NCI-H2171 treated with DMSO at 0.1 percent for 48 hours (cell line): ENCODE measurements at places on chromosomes 5 and 9.

DNA sequence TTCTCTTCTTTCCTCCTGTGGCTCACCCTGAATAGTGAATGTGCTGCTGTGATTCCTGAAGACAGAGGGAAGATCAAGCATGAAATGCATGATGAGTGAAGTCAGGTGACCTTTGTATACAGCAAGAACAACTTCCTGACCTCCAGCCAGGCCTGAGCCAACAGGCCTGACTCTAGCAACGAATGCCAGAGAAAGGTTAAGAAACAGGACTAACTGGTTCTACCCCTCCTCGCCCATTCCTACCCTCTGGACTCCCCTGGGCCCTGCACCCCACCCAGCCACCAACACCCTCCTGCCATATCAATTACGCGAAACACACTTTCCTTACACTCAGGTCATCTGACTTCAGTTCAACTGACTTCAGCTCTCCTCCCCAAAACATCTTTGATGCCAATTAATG is 4.9 kb downstream of the SUSD1 start:
- DNase-seq = no peak

GRCh38 chr9:123174887-123175518 is 93.4 kb downstream of the STRBP start:
- DNase-seq = no peak

- DNase-seq = no peak
Measured at GRCh38 chr9:138098116-138098907, 220.7 kb downstream of the CACNA1B start.

- no peak for DNase-seq
Measured at GRCh38 chr5:137209232-137209809, 289.8 kb downstream of the SPOCK1 start.
